Fibroblast of lung (primary cell): ENCODE measurements at places on chromosomes 13 and 19. TPM values are rescaled to one million over a fixed set of nuclear protein-coding genes. Genes with fewer than 3 reads are reported as not detected.
A peak's percentile ranks its signal among the peaks of the same experiment; 100 is the strongest.

The SPRY2 gene
- 9.8 and 13.0 TPM in 2 replicates for total RNA-seq

The TIMM50 gene
- 37.2 and 45.7 TPM in 2 replicates for total RNA-seq

- no peaks in the 10 kb centered on the region for H3K36me3 ChIP-seq
- H3K27me3 ChIP-seq = no peaks in the 10 kb centered on the region
- H3K27ac ChIP-seq = no peak overlapping the region
- DNase-seq = no peak
Observed at GRCh38 chr19:33831825-33832224, 35.2 kb downstream of the KCTD15 start.

GRCh38 chr19:7628589-7629311 is 595 bp downstream of the XAB2 start:
- no peaks in the 10 kb centered on the region for H3K27me3 ChIP-seq
- H3K27ac ChIP-seq = peak overlapping the region; percentile 98
- H3K36me3 ChIP-seq = peaks cover 9% of the 10 kb centered on the region
- no peak for DNase-seq
- peak overlapping the region; percentile 92 for H3K4me3 ChIP-seq

GRCh38 chr13:31538067-31539042 is 201.0 kb upstream of the RXFP2 start:
- no peaks in the 10 kb centered on the region for H3K4me1 ChIP-seq
- H3K4me3 ChIP-seq = no peak overlapping the region
- peaks cover 4% of the 10 kb centered on the region for H3K27me3 ChIP-seq
- peak; percentile 29 for DNase-seq
- no peak overlapping the region for H3K27ac ChIP-seq

- peak overlapping the region; percentile 96 for H3K27ac ChIP-seq
- peaks cover 24% of the 10 kb centered on the region for H3K4me1 ChIP-seq
- DNase-seq = peak; percentile 96
- H3K36me3 ChIP-seq = no peaks in the 10 kb centered on the region
- no peaks in the 10 kb centered on the region for H3K27me3 ChIP-seq
Observed at GRCh38 chr19:47663435-47663910, 49.7 kb upstream of the EHD2 start.

GRCh38 chr19:31261019-31261602 is 88.1 kb downstream of the TSHZ3 start:
- no peak for DNase-seq
- no peaks in the 10 kb centered on the region for H3K27me3 ChIP-seq
- H3K4me1 ChIP-seq = peaks cover 3% of the 10 kb centered on the region
- H3K36me3 ChIP-seq = no peaks in the 10 kb centered on the region

DNA sequence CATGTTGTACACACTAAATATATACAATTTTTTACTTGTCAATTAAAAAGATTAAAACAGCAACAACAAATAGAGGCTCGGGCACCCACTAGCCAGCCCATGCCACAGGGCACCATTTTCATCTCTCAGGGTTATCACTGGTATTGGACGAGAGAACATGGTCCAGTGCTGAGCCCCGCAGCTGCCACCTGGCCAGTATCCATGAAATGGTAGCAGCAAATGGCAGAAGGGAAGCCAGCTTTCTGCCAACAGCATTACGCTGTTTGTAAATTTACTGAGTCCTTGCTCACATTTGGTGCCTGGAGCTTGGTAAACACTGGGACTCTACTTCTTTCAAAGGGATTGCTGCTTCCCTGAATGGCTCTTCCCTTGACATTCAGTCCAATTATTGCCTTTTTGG is 87.9 kb upstream of the WASF3 start:
- H3K4me1 ChIP-seq = peaks cover 3% of the 10 kb centered on the region
- H3K4me3 ChIP-seq = no peak overlapping the region
- no peaks in the 10 kb centered on the region for H3K27me3 ChIP-seq
- no peak overlapping the region for H3K27ac ChIP-seq
- DNase-seq = no peak

- no peak overlapping the region for H3K4me3 ChIP-seq
- no peaks in the 10 kb centered on the region for H3K27me3 ChIP-seq
- H3K36me3 ChIP-seq = peaks cover 2% of the 10 kb centered on the region
- no peak for DNase-seq
- H3K4me1 ChIP-seq = peaks cover 8% of the 10 kb centered on the region
- H3K27ac ChIP-seq = peak overlapping the region; percentile 17
Observed at GRCh38 chr19:16435999-16436650, 35.6 kb downstream of the EPS15L1 start.

GRCh38 chr13:21039097-21039800 is 22.1 kb downstream of the LATS2 start:
- no peak overlapping the region for H3K4me3 ChIP-seq
- H3K27me3 ChIP-seq = no peaks in the 10 kb centered on the region
- DNase-seq = peak; percentile 14
- H3K36me3 ChIP-seq = peaks cover 15% of the 10 kb centered on the region
- H3K27ac ChIP-seq = no peak overlapping the region

- H3K36me3 ChIP-seq = no peaks in the 10 kb centered on the region
- H3K4me1 ChIP-seq = peaks cover 5% of the 10 kb centered on the region
- H3K27me3 ChIP-seq = no peaks in the 10 kb centered on the region
- peak; percentile 72 for DNase-seq
- H3K4me3 ChIP-seq = no peak overlapping the region
- H3K27ac ChIP-seq = no peak overlapping the region
Observed at GRCh38 chr13:100235311-100235901, 146.5 kb downstream of the PCCA start.
